Stimulated activated naive B cell treated with anti-CD40 and anti-IgM and Interleukin-4, amounts not matched to agents 10 μg/mL and 1 μg/mL and 100 μg/mL, for 72 hours (primary cell): ENCODE measurements at places on chromosomes 6 and 20.

GRCh38 chr6:135505648-135506047, 8.1 kb upstream of the AHI1 start:
- no peak for DNase-seq

DNA sequence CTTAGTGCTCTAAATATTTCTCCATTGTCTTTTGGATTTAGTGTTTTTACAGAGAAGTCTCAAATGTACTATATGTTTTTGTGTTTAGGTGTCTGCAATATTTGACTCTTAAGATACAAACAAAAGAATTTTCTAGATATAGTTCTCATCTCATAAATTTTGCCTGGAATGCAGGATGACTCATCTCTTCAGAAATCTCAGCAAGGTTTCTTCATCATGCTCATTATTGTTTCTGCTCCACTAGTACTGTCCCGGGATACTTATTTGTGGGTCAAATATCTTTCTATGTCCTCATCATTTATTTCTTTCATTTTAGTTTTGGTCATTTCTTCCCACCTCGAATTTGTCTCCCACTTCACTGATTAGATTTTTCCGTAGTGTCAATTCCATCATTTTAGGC, 9.5 kb downstream of the AHI1 start:
- DNase-seq: no peak

DNA sequence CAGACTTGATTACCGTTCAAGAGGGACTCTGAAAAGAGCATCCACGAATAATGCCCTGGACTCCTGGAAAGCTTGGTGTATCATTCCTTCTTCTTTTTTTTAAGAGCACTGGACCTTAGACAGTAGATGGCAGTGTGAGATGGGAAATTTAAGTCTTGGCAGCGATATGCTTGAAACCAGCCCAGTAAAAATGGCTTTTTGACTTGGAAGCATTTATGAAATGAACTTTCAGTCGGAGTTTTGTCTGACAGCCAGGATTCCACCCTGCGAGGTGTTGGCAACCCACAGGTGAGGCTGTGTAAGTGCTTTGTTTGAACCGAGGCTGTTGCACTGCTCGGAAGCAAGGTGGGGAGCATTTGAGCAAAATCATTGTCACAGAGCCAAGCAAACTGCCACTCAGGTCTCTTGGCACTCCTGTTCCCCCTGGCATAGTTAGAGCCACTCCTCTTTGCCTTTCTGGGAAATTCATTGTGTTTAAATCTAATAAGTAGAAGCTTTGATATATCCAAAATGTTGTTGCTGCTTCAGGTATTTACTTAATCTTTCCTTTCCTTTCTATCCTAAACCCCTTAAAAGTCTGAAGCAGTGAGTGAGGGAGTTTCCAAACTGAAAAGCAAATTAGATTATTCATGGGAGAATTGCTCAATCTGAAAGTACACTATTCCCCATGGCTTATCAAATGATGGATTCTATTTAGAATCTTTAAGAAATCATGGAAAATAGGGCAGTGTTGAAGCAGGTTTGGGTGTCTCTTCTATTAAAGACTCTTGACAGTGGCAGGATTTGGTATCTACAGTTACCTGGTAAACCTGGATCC, 272.8 kb upstream of the SLC35B3 start:
- DNase-seq: no peak

GRCh38 chr20:58117944-58118343, 110.5 kb downstream of the ANKRD60 start:
- DNase-seq: no peak

DNA sequence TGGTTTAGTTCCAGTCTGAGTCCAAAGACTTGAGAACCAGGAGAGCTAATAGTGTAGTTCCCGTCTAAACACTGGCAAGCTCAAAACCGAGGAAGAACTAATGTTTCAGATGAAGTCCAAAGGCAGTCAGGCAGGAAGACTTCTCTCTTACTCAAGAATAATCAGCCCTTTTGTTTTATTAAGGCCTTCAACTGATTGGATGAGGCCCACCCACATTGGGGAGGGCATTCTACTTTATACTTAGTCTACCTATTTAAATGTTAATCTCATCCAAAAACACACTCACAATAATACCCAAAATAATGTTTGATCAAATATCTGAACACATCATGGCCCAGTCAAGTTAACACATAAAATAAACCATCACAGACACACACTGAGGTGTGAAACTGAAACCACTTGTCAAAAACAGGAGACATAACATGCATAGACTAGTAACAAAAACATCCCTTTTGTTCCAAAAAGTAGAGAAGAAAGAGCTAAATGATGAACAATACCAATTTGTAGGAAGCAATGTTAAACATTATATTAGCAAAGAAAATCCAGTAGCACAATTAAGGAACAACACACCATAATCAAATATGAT, 50.2 kb upstream of the SENP6 start:
- DNase-seq: no peak

DNA sequence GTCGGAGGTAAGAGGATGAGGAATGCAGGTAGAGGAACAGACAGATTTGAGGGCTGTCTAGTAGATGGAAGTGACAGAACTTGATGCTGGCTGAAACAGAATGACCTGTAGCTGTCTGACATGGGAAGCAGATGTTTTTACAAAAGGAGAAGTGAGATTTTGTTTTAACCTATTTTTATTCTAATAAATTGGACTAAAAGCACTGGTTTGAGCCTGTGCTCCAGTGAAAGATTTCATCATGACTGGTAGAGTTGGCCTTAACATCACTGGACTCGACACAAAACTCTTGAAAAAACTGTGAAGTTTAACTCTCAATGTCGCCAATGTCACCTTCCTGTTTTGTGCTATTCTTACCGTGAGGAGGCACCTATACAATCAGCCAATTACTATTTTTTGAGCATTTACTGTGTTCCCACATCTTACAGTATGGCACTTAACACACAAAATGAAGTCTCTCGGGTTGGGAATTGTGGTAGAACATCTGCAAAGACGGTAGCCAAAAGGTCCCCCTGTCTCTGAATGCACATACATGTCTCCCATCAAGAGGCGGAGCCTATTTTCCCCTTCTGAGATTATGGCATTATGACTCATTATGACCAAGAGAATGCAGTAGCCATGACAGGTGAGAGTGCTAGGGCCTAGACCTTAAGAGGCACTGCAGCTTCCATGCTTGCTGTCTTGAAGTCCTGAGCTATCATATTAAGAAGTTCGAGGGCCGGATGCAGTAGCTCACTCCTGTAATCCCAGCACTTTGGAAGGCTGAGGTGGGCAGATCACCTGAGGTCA, 93.2 kb downstream of the FOXF2 start:
- DNase-seq: no peak
